ENCODE measurements at places on chromosomes 5 and 9.

DNA sequence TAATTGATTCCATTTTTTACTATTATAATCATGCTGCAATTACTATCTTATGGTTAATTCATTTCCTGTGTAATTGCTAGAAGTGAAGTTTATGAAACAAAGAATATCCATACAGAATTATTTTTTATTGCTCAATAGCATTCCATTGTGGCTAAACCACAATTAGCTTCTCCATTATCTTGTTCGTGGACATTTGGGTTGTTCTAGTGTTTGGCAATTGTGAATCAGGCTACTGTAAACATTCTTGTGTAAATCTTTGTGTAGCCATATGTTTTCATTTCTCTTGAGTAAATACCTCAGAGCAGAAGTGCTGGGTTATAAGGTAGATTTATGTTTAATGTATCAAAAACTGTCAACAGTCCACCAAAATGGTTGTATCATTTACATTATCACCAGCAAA lies 341.1 kb downstream of the MAT2B start:
- DNase-seq: no peak

DNA sequence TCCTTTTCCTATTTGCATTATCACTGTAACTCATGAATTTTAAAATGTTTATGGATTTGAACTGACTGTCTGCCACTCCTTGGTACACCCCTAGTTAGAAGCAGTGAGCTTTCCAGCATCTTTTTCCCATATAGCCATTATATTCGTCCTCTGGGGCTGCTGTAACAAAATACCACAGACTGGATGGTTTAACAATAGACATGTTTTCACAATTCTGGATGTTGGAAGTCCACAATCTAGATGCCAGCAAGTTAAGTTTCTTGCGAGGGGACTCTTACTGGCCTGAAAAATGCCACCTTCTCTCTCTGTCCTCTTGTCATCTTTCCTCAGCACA lies 530.0 kb downstream of the SEMA5A start:
- DNase-seq: no peak

DNA sequence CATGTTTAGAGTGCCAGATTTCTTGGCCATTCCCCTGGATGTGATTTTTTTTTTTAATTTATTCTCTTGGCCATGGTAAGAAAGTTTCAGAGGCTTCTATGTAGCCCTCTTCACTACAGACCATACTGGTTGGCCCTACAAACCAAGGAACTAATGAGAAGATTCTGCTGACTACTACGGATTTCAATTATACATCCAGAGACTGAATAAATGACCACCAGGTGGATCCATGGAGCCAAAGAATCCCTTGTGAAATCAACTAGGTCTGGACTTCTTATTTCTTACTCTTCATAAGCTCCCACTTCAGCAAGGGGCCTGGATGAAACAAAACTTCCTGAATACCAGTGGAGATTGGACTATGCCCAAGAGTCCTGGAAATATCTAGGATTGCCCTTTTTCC lies 27.6 kb downstream of the ZNF622 start:
- peak; percentile 11 for DNase-seq

DNA sequence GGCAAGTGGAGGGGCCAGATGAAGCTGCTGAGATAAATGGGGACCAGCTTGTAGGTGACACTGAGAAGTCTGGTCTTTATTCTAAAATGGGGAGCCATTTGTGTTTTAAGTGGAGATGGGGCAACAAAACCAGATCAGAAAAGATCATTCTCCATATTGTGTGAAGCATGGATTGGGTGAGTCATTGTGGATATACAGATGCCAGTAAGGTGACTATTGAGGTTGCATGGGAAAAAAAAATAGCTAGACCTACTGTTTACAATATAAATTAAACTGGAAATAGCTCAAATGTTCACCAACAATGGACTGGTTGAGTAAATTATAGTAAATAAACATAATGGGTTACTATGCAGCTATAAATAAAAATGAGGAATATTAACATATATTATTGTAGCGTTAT lies 5.4 kb upstream of the MAP1B start:
- DNase-seq: no peak

- peak; percentile 16 for DNase-seq
These were observed 93.3 kb downstream of the RAPGEF6 start for GRCh38 chr5:131541762-131542161.

GRCh38 chr5:68333649-68334552 lies 118.3 kb downstream of the PIK3R1 start:
- peak; percentile 60 for DNase-seq
